HFF-Myc (cell line): ENCODE measurements at places on chromosomes 6 and 20.

DNA sequence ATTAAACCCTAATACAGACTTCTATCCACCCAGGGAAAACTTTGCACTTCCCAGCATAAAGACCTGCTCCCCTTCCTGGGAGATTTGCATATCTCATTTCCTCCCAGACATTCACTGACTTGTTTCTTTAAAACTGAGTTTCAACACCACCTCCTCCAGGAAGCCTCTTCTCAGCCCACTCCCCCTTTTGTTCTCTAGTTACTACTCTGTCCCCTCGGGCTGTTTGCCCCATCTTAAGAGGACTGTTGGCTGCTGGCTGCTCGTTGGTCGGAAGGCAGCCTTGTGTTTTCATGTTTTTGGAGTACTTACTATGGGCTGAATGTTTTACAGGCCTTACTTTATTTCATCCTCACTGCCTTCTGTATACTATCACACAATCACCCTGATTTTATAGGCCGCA lies 6.6 kb downstream of the ARHGAP40 start:
- no peak for DNase-seq

DNA sequence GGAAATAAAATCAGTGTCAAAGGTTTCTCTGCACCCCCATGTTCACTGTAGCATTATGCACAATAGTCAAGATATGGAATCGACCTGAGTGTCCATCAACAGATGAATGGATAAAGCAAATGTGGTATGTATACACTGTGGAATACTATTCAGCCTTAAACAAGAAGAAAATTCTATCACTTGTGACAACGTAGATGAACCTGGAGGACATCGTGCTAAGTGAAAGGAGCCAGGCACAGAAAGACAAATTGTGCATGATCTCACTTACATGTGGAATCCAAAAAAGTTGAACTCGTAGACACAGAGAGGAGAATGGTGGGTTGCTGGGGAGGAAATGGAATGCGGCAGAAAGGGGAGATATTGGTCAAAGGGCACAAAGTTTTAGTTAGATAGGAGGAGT lies 136.3 kb upstream of the ESR1 start:
- no peak for DNase-seq

GRCh38 chr20:478949-479429 lies 16.7 kb upstream of the TBC1D20 start:
- peak; percentile 36 for DNase-seq

GRCh38 chr6:26185004-26185403 lies 97.8 kb downstream of the HFE start:
- DNase-seq: no peak

DNA sequence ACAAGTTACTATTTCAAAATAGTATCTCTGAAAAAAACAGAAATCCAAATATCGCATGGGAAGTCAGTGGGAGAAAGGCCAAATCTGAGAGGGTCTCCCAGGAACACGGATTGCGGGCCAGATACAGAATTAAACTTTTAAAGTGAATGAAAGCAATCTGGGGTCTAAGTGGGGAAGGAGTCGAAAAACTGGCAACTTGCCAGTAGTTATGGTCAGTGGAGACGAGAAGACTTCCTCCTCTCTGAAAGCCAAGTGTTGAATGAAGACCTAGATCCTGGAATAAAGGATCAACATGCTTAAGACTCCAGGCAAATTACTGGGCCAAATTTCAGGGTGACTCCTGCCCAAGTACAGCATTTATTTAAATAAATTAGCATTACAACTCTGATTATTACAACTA lies 123.6 kb downstream of the BFSP1 start:
- no peak for DNase-seq

DNA sequence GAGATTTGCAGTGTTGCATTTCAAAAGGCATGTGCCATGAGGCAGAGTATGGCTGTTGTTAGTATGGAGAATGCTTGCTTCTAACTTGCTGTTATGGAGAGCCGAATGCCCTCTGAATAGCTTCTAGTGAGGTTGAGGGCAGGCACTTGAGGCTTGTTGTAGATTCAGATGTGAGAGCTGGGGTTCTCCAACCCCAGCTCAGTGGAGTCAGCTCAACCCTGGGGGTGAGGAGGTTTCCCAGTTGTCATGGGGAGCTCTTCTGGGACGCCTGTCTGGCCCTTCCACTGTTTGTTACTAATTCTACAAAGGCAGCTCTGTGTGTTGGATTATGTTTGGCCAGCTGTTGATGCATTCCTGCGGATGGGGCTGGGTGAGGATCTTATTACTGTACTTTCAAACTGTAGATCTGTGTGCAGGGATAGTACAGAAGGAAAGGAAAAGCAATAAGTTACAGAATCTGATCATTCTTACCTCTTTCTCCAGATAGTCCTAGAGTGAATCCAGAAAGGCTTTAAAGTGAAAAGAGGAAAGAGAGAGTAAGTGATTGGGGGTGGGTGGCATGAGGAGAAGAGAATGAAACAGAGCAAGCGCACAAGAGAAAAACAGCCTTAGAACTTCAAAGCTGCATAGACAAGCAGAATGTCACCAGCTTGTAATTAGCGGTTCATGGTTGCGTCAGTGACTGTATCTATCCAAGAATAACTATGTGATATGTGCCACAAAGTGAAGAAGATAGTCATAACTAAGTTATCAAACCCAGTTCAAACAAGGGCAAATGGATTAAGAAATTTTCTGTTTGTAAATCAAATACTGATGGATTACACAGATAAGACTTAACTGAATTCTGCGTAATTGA lies 148.7 kb downstream of the PRL start:
- peak; percentile 59 for DNase-seq

GRCh38 chr20:19735446-19735845 lies 22.6 kb upstream of the RIN2 start:
- DNase-seq: peak; percentile 40

- DNase-seq: no peak
These were observed 9.1 kb upstream of the ZNF133 start for GRCh38 chr20:18279242-18279641.

DNA sequence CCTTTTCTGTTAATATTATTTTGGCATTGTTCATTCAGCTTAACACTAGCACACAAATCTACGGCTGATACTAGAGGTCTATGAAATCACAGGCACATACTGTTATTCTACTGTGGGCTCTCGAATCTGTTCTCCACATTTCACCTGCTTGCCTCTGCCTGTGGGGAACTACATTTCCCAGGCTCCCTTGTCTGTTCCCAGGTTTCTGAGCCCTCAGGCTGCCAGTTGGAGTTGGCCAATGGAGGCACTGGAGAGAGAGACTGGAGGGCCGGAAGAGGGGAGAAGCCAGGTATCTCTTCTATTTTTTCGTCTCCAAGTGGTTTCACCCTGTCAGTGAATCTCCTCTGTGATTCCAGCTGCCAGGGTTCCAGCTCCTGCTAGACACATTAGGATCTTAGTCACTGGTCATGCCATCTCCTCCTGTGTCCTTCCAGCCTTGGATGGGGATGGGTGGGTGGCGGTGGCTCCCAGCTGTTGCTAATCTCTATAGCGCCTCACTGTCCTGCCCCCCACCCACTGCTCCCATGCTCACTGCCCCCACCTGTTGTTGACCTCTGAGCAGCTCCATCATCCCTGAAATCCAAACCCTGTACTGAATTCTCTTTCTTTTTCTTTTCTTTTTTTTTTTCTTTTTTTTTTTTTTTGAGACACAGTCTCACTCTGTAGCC lies 188.2 kb downstream of the LRFN2 start:
- no peak for DNase-seq

DNA sequence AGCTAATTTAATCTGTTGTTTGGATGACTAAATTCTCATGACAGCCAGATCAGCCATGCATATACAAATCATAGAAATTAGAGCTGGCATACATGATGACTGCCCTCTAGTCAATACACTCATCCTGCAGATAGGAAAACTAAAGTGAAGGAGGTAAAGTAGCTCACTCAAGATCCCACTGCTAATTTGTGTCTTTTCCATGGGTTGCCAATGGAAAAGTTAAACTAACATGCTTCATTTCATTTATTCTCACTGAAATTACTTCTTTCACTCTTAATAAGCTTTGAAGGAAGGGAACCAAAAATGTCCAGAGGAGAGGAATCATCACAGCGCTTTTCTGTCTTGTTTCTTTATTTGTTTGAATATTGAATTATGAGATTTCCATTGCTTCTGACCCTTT lies 308.2 kb downstream of the GJA1 start:
- no peak for DNase-seq

- no peak for DNase-seq
These were observed at the start of gene MPIG6B for GRCh38 chr6:31723245-31723979. MPIG6B (plus strand) TSS chr6:31723373; CDS start chr6:31723384, 11 bp downstream.

DNA sequence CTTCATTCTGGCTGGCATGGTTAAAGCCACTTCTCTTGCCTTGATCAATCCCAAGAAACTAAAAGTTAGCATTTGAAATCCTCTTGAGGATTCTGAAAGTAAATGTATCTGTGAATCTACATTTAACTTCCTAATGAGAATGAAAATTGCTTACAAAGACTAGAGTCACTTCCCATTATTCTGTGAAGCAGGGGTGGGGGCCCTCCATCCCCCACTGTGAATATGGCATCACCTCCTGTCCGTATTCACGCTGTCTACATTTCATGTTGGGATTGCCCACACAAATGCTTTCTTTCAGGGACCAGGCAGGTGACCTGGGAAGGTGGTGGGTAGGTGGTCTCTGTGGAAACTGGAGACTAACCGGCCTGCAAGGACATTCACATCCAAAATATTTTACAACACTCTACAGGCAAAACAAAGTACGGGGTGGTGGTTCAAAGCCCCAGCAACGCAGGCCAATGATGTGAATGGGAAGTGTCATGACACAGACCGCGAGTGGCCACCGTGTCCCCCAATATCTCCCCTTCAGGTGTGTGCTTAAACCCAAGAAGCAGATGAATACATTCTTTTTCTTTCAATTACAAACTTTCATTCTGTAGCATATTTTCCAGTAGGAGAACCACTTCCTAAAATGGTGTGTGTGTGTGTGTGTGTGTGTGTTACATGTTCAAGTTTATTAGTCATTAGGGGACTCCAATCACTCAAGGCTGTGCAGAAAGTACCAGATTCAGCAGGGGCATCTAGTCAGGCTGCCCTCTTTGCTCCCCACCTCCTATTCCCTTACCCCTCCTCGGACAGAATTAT lies 132.2 kb downstream of the PRND start:
- no peak for DNase-seq

DNA sequence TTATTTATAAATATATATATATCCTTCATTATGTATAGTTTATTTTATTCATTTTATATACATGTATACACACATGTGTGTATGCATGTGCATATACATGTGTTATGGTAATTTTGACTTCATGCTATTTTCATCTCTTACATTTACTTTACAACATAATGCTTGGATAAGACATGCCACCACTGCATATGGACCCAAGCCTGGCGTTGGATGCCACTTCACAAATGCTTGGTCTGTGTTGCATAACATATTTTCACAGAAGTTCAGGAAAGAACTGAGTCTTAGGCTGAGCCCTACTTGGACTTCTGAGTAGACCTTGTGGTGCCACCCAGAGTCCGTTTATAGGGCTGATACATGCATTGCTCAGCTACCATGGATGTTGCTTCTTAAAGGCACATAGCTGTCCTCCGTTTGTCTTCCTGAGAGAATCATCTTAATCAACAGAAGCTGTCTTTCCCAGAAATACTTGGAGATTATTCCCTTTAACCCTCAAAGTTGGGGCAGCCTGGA lies 337.8 kb downstream of the BTBD3 start:
- no peak for DNase-seq

GRCh38 chr20:3521852-3522740 lies 51.3 kb downstream of the ATRN start:
- no peak for DNase-seq

- no peak for DNase-seq
These were observed 195.5 kb downstream of the EYA4 start for GRCh38 chr6:133436652-133437051.

DNA sequence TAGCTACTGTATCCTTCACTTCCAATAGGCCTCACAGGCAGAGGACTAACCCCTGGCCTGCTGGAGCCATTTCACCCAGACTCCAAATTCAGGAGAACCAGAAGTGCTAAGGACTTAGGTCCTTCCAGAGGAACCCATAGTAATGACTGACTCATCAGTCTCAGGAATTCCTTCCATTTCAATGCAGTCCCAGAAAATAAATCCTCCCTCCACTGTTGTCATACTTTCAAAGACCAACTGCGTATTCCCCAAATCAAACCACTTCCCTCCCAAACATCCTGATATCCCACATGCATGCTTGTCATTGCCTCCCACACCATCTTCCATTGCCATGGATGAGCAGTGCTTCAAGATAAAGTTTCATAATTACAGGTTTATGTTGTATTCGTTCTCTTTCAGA lies 31.8 kb upstream of the NT5E start:
- DNase-seq: no peak

GRCh38 chr6:34332251-34333198 lies 59.9 kb downstream of the NUDT3 start:
- DNase-seq: no peak

DNA sequence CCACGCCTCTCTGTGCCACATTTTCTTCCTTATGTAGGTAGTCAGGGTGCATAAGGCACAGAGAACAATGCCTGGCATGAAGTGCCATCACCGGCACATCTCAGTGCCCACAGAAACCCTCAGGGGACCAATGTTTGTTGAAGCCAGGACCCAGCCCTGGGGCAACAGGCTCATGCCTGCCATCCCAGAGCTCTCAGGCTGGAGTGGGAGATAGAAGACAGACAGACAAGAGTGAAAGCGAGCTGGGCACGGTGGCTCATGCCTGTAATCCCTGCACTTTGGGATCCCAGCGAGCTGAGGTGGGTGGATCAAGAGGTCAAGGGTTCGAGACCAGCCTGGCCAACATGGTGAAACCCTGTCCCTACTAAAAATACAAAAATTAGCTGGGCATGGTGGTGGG lies 13.5 kb downstream of the EFCAB8 start:
- DNase-seq: no peak

GRCh38 chr20:6845141-6845540 lies 77.7 kb downstream of the BMP2 start:
- no peak for DNase-seq

DNA sequence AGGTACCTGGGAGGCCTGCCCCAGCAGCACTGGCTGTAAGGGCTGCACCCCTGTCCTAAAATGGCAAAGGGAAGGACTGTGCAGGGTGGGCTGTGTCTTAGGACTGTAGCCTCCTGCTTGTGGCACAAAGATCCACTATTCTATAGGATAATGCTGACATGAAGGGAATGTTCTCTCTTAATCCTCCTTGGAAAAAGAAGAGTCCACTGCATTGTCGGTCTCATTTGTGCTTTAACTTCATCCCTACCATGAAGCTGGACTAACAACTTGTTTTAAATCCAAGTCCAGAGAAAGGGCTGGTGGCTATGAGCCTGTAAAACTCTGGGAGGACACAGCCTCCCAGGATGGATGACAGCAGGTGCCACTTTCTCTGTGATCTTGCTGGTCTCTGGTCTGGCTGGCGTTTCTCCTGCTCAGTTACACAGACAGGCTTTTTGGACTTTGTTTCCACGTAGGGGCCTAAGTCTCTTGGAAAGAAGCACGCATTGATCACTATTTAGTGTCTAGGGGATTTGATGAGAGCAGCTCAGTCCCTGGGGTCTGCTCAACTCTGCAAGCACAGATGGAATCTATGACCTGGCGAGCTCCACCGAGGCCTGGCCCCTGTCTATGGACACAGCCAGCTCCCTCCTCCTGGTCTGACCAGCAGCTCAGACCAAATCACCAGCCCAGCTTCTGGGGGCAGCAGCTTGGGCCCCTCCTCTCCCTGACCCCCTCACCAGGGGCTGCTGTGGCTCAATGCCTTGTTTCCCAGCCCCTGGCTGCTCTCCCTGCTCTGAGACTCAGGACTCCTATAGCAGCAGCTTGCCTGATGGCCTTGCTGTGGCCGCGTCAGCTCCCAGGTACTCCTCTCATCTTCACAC lies 4.8 kb downstream of the CST3 start:
- DNase-seq: no peak

- no peak for DNase-seq
These were observed 54.5 kb downstream of the TRIM38 start for GRCh38 chr6:26016963-26017631.

- DNase-seq: no peak
These were observed 1.0 kb downstream of the AFDN start for GRCh38 chr6:167827583-167828324.

- DNase-seq: peak; percentile 25
These were observed at the start of gene SLC17A9 for GRCh38 chr20:62952373-62952967. SLC17A9 (plus strand) TSS chr20:62952709; CDS start chr20:62952831, 122 bp downstream.
